ENCODE measurements at places on chromosomes 7 and 10.

- no peak for DNase-seq
Measured at GRCh38 chr7:49089717-49090116, 165.4 kb downstream of the CDC14C start.

GRCh38 chr10:108249940-108250339 is 1085.4 kb upstream of the SORCS1 start:
- DNase-seq: no peak

GRCh38 chr10:77899080-77899477 is 27.5 kb downstream of the DLG5 start:
- DNase-seq: no peak

DNA sequence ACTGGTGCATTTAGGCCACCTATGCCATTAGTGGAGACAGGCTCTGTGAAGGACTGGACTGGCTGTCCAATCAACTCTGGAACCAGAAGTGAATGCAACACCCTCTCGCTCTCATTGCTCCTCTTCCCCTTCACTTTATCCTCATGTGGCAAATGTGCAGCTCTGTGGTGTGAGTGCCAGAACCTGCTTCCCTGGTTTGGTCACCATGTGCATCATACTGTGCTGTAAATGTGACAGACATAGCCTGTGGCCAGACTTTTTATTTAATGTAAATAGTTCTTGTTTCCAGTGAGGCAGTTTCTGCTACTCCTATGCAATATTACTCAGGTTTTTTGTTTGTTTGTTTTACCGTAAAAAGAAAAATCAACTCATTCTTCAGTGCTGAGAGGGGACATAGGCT is 73.0 kb upstream of the PPP1R9A start:
- no peak for DNase-seq
